ENCODE measurements at places on chromosomes 6 and 20. TPM values are rescaled to one million over a fixed set of nuclear protein-coding genes. Genes with fewer than 3 reads are reported as not detected.

- no peak for DNase-seq
Measured at GRCh38 chr6:157770946-157771345, 52.1 kb upstream of the SNX9 start.

GRCh38 chr6:149963462-149964307 is at the start of gene ULBP1:
Gene ULBP1 (plus strand): TSS chr6:149963943. CDS start chr6:149964050, 107 bp downstream.
- no peak for DNase-seq

Gene RAET1L
- not detected for total RNA-seq

Gene HAO1
- total RNA-seq = not detected

Gene TAF8
- total RNA-seq = 19.3 TPM

Data from SK-MEL-5 (cell line).